Type B pancreatic cell (in vitro differentiated cells): ENCODE measurements at places on chromosomes 4 and X.

GRCh38 chr4:41725254-41725653 lies 23.3 kb downstream of the PHOX2B start:
- H3K27ac ChIP-seq = no peak overlapping the region
- H3K4me1 ChIP-seq = no peaks in the 10 kb centered on the region
- DNase-seq = no peak

GRCh38 chr4:53514509-53514908 lies 76.8 kb downstream of the LNX1 start:
- no peaks in the 10 kb centered on the region for H3K36me3 ChIP-seq
- no peak for DNase-seq
- no peak overlapping the region for H3K27ac ChIP-seq
- no peaks in the 10 kb centered on the region for H3K27me3 ChIP-seq
- peaks cover 22% of the 10 kb centered on the region for H3K4me1 ChIP-seq
- H3K4me3 ChIP-seq = no peak overlapping the region

- no peak overlapping the region for H3K4me3 ChIP-seq
- no peak for DNase-seq
- no peak overlapping the region for H3K27ac ChIP-seq
- H3K4me1 ChIP-seq = peaks cover 11% of the 10 kb centered on the region
- no peaks in the 10 kb centered on the region for H3K27me3 ChIP-seq
Observed at GRCh38 chr4:101337688-101338087, 9.6 kb downstream of the PPP3CA start.

DNA sequence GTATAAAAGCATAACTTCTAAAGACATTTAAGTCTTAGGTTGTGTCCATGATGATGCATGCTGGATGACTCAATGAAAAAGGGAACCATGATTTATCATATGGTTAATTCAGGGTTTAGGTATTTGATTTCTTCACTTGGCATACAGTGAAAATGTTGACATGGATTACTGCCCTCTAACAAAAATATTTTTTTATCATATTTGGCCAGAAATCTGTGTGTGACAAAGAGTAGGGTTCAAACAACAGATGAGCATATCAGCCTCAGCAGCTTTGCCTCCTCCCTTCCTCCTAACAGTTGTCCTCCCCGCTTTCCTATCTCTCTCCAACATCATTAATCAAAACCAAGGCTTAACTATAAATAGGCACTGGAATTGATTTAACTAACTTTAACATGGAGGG lies 46.3 kb downstream of the ARHGAP6 start:
- H3K4me1 ChIP-seq = no peaks in the 10 kb centered on the region
- no peak overlapping the region for H3K4me3 ChIP-seq
- H3K27me3 ChIP-seq = peaks cover 3% of the 10 kb centered on the region
- H3K27ac ChIP-seq = no peak overlapping the region
- H3K36me3 ChIP-seq = peaks cover 3% of the 10 kb centered on the region
- no peak for DNase-seq

DNA sequence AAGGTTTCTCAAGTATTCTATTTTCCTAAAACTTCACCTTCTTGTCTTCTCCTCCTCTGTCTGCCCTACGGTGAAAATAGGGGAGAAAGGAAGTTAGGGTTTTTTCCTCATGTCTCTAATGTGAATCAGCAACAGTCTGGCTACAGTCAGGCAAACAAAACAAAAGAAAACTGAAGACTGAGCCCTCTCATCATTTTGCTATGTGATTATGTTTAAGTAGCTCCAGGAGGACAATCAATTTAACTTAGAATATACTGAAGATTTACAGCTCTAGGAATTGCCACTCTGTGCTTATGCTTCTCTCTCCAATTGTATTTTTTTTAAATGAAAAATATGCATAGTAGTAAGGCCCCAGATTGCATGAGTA lies 316.2 kb downstream of the GPAT3 start:
- H3K4me1 ChIP-seq = peaks cover 11% of the 10 kb centered on the region
- H3K27me3 ChIP-seq = no peaks in the 10 kb centered on the region
- H3K36me3 ChIP-seq = no peaks in the 10 kb centered on the region
- no peak for DNase-seq
- H3K4me3 ChIP-seq = no peak overlapping the region

GRCh38 chr4:14984448-14984847 lies 17.8 kb upstream of the CPEB2 start:
- DNase-seq = no peak
- no peak overlapping the region for H3K27ac ChIP-seq
- H3K4me3 ChIP-seq = no peak overlapping the region

- H3K27ac ChIP-seq = peak overlapping the region; percentile 77
- H3K4me1 ChIP-seq = peaks cover 12% of the 10 kb centered on the region
- no peaks in the 10 kb centered on the region for H3K36me3 ChIP-seq
- H3K27me3 ChIP-seq = no peaks in the 10 kb centered on the region
Observed at GRCh38 chrX:40933706-40934425, 151.4 kb upstream of the USP9X start.

DNA sequence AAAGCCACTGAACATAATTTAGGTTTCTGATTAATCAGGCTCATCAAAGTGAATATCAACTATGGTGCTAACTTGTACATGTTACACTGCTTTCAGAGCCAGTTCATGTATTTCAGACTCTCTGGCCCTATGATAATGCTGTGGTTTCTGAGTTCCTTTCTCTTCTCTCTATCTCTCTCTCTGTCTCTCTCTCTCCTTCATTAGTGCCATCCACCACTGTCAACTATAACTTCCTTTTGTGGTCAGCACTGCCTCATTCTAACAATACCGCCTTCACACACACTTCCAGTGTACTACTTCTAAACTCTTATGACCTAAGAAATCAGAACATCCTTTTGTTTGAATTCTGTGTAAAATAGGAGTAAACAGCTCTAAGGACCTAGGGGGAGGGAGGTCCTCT lies 907.1 kb downstream of the RPA4 start:
- no peak overlapping the region for H3K4me3 ChIP-seq
- no peak for DNase-seq
- no peaks in the 10 kb centered on the region for H3K27me3 ChIP-seq
- no peak overlapping the region for H3K27ac ChIP-seq
- H3K4me1 ChIP-seq = no peaks in the 10 kb centered on the region

- H3K4me1 ChIP-seq = no peaks in the 10 kb centered on the region
- H3K4me3 ChIP-seq = no peak overlapping the region
- no peak for DNase-seq
- H3K27me3 ChIP-seq = no peaks in the 10 kb centered on the region
Observed at GRCh38 chrX:141947350-141947749, 43.7 kb downstream of the MAGEC1 start.

- peaks cover 4% of the 10 kb centered on the region for H3K4me1 ChIP-seq
- H3K36me3 ChIP-seq = peaks cover 45% of the 10 kb centered on the region
- H3K27ac ChIP-seq = no peak overlapping the region
- no peak overlapping the region for H3K4me3 ChIP-seq
Observed at GRCh38 chrX:133956570-133957340, 28.6 kb downstream of the GPC3 start.

GRCh38 chr4:12875640-12876243 lies 608.4 kb downstream of the RAB28 start:
- no peak overlapping the region for H3K4me3 ChIP-seq
- no peaks in the 10 kb centered on the region for H3K36me3 ChIP-seq
- no peak overlapping the region for H3K27ac ChIP-seq
- peaks cover 4% of the 10 kb centered on the region for H3K4me1 ChIP-seq
- no peaks in the 10 kb centered on the region for H3K27me3 ChIP-seq

- no peak overlapping the region for H3K27ac ChIP-seq
- H3K36me3 ChIP-seq = no peaks in the 10 kb centered on the region
- no peak for DNase-seq
- no peak overlapping the region for H3K4me3 ChIP-seq
- H3K27me3 ChIP-seq = no peaks in the 10 kb centered on the region
Observed at GRCh38 chr4:52842792-52843191, 19.3 kb upstream of the RASL11B start.

DNA sequence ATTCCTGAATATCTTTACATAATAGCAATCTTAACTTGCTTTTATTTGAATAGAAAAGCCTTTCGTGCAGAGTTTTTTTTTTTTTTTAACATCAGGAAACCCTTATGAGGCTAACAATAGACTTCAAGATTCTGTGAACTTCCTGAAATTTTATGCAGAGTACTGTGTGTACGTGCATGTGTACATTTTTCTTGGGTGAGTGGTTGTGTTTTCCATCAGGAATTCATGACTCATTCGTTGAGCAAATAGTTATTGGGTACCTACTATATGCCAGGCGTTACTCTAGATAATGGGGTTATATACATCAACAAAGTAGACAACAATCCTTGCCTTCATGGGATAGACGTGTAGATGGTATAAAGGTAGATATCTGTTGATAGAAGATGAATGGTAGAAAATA lies 59.1 kb downstream of the MRPL1 start:
- no peaks in the 10 kb centered on the region for H3K27me3 ChIP-seq
- peaks cover 24% of the 10 kb centered on the region for H3K36me3 ChIP-seq
- no peak overlapping the region for H3K27ac ChIP-seq
- no peak overlapping the region for H3K4me3 ChIP-seq
- no peaks in the 10 kb centered on the region for H3K4me1 ChIP-seq

DNA sequence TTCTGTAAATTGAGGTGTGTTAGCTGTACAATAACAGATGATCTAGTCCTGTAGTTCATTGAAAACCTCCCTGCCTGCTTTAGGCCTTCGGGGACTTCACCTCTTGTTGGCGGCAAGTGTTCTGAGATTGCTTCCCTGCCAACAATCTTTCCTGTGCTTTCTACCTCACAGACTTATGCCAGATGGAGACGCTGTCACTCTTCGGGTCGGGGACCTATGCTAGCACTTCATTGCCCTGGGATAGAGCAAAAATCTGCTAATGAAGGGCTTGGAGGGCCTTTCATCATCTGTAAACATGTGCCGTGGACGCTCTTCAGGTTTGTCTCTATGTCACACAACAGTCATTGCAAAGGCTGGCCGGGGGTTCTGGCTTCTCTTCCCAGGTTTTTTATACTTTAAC lies 4.7 kb upstream of the PDLIM3 start:
- H3K36me3 ChIP-seq = no peaks in the 10 kb centered on the region
- no peak overlapping the region for H3K4me3 ChIP-seq
- peaks cover 14% of the 10 kb centered on the region for H3K27me3 ChIP-seq

DNA sequence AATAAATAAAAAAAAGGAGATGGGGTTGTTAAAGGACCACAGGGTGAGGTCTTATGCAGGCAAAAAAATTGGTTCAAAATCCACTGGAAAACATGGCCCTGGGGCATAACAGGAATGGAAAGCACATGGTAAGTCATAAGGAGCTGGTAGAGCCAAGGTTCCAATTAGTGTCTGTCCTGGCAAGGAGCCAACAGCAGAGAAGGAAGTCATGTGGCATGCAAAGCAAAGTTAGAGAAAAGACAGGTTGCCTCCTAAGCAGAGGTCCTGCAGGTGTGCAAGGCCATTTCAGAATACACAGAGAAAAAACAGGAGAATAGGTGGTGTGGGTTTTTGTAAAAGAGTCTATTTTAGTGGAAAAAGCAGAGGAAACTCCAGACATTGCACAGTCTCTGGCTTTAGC lies 1881.7 kb downstream of the ARAP2 start:
- H3K27ac ChIP-seq = no peak overlapping the region
- no peak overlapping the region for H3K4me3 ChIP-seq
- H3K36me3 ChIP-seq = no peaks in the 10 kb centered on the region
- H3K27me3 ChIP-seq = no peaks in the 10 kb centered on the region
- DNase-seq = no peak

DNA sequence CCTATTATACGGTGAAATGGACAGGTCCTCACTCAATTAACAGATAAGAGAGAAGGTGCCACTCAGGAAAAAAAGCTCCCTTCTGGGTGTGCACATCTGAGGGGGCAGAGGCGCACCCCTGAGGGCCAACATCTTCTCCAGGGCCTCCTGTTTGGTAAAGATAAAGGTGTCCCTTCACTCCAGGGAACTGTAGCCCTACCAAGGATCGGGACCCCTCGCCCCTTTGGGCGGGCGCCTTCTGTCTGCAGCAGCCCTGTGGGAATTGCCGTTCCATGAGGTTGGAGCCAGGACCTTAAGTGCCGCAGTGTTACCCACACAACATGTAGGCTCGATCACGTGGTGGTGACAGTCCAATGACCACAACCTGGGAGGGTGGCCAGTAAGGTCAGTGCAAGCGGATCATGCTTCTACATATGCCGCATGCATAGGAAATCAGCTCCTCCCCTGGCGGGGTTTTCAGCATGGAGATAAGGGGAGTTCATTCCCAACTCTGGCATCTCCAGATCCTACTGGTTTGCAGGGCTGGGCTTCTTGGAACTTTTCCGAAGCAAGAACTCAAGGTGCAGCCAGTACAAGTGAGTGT lies 253.3 kb downstream of the EVC2 start:
- peaks cover 9% of the 10 kb centered on the region for H3K27me3 ChIP-seq
- H3K27ac ChIP-seq = no peak overlapping the region
- H3K4me1 ChIP-seq = peaks cover 5% of the 10 kb centered on the region

DNA sequence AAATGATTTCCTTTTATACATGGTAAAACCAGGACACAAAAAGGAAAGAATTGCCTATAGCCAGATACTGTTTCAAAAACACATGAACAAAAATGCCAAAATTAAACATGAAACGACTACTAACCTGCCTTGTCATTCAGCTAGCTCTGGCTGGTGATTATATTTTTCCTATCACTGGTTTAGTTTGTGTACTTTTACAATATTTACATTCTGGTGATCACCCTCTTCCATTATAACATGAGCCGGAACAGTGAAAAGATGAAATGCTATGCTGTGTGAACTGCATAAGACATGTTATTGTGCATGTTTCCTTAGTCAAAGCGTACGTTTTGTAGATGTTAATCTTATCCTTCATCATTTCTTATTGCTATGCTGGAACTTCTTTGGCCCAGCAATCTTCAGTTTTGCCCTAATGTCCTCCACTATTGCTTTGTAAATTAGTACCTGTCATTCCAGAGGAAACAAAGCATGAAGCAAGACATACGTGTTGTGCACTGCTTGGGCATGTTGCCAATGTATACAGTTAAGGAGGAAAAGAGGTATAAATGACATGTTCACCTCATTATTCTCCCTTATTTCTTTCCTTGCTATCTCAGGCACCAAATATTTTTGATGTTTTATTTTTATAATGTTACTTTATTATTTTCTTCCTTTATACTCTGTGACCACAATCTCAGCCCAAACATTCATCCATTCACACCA lies 386.3 kb downstream of the ARHGAP24 start:
- no peak overlapping the region for H3K27ac ChIP-seq
- no peaks in the 10 kb centered on the region for H3K27me3 ChIP-seq
- no peaks in the 10 kb centered on the region for H3K4me1 ChIP-seq
- H3K36me3 ChIP-seq = no peaks in the 10 kb centered on the region

GRCh38 chrX:129980001-129980401 lies 2.4 kb upstream of the BCORL1 start:
- peaks cover 4% of the 10 kb centered on the region for H3K4me1 ChIP-seq
- no peaks in the 10 kb centered on the region for H3K27me3 ChIP-seq
- H3K27ac ChIP-seq = no peak overlapping the region
- DNase-seq = no peak

- no peak overlapping the region for H3K27ac ChIP-seq
- no peak for DNase-seq
- H3K36me3 ChIP-seq = no peaks in the 10 kb centered on the region
- no peak overlapping the region for H3K4me3 ChIP-seq
- H3K27me3 ChIP-seq = no peaks in the 10 kb centered on the region
- H3K4me1 ChIP-seq = no peaks in the 10 kb centered on the region
Observed at GRCh38 chrX:8868070-8868773, 67.0 kb upstream of the FAM9A start.

GRCh38 chr4:70761276-70761816 lies 39.6 kb downstream of the RUFY3 start:
- H3K36me3 ChIP-seq = peaks cover 28% of the 10 kb centered on the region
- no peak overlapping the region for H3K27ac ChIP-seq
- no peaks in the 10 kb centered on the region for H3K4me1 ChIP-seq
- H3K4me3 ChIP-seq = no peak overlapping the region
